ENCODE measurements at places on chromosomes 6 and 20.

DNA sequence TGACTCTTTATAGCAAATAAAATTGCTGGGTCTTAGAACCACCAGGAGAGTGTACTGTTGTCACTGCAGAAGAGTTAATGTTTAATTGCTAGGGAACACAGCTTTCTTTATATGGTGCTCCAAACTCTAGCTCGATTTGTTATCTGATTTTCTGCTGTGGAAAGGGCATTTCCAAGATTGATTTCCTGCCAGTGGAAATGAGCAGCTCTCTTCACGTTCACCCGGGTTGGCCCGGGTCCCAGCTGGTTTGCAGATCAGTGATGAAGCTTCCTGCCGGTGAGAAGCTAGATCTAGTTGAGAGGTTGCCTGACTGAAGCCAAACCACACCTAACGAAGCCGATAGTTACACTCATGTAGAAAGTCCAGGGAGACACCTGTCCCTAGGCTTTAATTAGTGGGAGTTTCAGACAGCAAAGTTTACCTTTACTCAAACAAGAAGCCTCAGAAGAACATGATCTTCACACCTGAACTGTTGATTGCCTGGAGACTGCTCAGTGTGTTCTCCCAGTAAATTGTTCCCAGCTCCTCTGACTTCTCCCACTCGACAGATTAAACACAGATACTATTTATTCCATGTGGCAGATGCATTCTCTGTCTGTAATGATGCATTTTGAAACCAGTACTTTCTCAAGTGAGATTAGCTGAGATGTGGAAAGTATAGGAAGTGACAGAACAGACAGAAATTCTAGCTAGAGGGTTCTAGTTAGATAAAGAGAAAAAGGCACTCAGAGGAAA is 27.8 kb downstream of the PAQR8 start:
- DNase-seq, result no peak

DNA sequence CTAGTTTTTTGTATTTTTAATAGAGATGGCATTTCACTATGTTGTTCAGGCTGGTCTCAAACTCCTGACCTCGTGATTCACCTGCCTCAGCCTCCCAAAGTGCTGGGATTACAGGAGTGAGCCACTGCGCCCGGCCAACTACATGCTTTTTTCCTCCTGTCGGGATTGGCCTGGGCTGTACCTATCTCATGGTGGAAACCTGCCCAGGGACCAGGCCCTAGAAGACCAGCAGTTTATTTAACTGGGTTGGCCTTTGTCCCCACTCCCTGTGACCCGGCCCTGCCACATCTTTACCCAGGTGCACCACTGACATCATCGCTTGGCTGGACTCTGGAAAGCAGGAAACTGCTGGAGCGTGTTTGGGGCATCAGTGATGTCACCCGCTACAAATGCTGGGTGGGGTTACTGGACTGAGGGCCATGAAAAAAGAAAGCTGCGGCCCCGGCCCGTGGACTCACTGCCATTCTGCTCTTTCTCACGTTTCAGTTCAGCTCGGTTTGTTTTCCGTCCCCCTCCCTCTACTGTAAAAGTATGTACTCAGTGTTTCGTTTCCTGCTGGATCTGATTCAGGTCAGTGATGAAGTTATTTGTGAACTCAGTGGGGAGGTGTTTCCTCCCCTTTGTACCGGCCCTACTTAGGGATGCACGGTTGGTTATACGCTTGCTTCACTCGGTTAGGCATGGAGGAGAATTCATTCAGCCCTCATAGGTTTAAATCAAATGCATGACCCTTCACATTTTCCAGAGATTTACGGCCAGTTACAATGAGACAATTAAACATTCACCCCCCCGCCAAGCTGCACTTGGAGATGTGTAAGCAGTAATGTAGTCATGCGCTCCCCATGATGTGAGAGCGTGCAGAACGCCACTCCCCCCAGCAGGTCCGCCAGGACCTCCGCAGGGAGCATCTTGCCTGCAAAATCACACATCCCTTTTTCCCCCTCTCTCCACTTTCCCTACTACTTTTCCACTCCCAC is 179.3 kb downstream of the MTHFD1L start:
- no peak for DNase-seq

DNA sequence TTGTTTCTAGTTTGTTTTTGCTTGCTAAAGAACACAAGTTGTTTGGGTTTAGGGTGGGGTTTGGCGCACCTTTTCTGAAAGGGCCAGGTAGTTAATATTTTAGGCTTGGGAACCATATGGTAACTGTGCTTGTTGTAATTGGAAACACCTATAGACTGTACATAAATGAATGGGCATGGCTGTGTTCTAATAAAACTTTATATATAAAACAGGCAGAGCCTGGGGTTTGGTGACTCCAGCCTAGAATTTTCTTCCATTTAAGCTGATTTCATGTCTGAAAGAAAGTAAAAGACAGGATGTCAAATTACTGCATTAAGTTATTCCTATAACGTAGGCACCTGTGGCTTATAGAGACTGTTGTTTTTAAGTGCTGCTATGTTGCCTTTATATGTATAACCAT is 36.1 kb upstream of the MAPK13 start:
- no peak for DNase-seq

GRCh38 chr6:78867020-78867369 is 356 bp upstream of the IRAK1BP1 start:
- DNase-seq, result no peak

DNA sequence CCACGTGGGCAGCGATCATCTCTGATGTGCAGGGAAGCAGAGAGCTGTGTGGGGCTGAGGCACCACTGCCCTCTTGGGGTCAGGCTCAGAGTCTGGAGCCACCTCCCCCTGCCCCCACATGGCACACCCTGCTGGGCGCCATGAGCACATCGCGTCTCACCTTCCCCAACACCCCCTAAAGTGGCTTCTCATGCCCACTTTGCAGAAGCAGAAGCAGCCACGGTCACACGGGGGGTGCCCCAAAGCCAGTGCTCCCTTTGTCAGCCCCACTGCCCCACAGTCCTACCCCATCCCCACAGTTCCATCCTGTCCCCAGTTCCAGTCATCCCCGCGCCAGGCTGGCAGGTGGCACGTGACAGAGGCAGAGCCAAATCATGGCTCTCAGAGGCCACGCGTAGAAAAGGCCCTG is 19.5 kb downstream of the SDCBP2 start:
- no peak for DNase-seq

- no peak for DNase-seq
These were observed 59.1 kb downstream of the DACT2 start for GRCh38 chr6:168260420-168260987.

DNA sequence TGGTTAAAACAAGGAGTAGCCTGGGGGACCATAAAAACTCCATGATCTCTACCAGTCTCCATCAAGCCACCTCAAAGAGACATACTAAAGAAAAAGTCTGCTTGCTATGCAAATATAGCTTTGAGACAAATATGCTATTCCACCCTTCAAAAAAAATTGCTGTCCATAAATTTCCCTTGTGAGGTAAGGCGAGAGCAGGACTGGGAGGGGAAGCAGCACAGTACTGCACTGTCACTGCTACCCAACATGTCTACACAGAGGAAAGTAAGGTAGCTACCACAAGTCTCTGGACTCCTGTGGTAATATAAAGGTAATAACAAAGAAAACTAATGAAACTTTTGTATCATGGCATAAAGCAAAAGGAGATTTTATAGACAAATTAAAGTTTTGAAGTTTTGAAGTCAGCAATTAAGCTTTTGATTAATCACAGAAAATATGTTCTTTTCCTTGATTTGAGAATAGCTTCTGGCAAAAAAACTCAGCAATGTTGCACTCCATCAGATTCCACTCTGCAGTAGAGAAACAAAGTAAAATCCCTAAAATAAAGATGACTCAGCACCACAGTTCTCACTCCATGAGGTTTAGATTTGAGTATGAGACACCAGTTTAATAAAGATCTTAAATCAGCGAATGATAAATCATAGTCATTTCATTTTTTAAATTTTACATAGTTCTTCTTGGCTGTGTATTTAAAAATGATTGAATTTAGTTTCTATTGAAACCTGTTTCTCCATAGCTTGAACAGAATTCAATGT is 602.4 kb downstream of the COL12A1 start:
- DNase-seq, result no peak

- no peak for DNase-seq
These were observed 1.6 kb upstream of the RPS12 start for GRCh38 chr6:132812756-132813172.

DNA sequence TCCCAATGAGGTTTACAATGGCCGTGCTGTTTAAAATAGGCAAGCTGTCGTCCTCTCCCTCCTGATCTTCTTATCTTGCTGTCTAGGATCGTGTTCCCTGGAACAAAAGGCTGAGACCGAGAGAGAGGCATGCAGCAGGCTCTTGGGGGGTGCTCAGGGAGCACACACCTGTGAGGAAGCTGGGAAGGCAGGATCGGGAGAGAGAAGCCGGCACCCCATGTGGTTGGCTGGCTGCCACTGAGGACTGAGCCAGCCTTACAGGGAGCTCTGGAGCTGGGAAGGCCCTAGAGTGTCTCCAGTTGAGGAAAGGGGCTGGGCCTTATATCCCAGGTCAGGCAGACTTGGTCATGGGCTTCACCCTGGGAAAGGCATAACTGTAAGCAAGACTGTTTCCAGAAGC is 184.2 kb downstream of the LY86 start:
- no peak for DNase-seq

- no peak for DNase-seq
These were observed 32.3 kb upstream of the LY86 start for GRCh38 chr6:6556161-6556737.

DNA sequence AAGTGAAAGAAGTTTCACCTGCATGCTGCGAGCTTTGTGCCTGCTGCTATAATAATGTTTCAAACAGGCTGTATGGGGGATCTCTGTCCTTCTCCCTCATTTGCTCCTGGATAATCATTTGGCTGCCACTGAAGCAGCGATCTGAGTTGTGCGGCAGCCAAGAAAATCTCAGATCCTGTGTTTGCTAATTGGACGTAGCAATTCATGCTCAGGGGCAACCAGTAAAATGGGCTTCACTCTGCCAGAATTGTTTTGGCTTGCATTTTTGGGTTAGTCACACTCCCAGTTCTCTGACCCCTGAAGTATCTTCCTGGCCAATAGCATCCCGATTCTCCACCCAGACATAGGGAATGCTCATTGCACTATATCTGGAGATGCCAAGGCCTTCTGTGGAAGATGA is 13.7 kb upstream of the STXBP5 start:
- no peak for DNase-seq

GRCh38 chr6:159729598-159730331 is 2.5 kb downstream of the WTAP start:
- DNase-seq, result no peak

DNA sequence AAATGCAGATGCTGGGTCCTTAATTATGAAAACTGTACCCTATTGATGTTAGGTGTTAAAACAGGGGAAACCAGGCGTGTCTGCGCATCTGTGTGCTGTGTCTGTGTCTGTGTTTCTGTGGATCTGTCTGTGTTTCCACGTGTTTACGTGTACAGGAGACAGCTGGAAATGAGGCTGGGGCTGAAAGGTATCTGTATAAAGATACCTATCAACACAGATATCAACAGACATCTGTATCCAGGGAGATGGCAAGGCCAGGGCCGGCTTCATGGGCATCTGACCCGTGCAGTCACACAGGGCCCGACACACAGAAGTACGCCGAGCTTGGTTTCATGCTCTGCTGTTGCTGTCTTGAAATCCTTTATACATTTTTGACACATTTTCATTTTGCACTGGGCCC is 48.6 kb downstream of the BMP7 start:
- DNase-seq, result no peak

DNA sequence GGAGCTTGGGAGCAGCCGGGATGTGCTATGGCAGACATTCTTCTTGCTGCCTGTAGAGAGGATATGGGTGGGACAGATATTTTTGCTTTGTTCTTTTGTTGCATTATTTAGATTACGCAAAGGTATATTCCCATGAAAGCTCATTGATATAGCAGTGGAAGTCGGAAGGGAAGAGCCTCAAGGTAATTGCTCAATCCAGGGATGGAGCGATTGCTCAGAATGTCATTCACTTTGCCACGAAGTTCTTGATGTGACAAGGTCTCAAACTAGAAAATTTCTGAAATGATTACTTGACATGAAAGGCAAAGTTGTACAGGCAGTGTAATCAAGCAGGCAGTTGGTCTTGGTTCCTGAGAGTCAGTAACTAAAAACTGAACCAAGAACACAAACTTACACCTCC is 615.6 kb upstream of the CDH4 start:
- DNase-seq, result no peak

DNA sequence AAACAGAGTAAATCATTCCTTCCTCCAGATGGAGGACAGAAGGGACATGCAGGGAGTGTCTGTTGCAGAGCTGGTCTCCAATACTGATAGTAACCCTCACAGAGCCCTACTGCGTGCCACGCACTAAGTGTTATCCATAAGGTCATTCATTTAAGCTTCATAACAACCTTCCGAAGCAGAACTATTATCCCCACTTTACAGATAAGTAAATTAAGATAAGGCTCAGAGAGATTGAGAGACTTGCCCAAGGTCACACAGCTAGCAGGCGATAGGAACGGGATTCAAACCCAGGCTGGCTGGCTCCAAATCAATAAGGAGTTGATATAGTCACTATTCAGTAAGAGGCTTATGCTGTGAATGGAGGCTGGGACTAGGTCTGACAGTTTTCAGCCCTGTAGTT is 30.6 kb downstream of the CPNE5 start:
- DNase-seq, result no peak

DNA sequence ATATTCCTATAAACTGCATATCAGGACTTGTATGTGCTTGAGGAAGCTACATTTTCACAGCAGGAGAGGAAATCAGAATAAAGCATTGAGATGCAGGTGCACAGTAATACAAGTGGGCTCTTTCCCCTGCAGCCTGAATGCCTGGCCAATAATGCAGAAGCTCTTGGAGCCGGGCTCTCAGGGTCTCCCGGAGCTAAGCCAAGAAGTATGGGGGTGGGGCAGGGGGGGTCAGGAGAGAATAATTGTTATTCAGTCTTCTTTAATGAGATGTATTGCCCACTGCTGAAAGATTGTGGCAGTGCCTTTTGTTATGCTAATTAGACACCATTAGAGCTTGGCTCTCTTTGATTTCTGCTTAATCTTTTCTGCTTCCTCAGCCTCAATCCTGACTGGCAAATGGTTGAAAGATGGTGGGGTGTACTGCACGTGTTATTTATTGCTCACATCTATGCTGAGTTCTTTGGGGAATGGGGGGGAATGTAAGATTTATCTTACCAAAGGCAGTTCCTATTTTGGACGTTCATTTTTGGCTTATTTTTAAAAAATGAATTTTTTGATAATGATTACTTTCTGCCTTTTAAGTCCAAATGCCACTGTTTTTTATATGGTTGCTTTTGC is 407.6 kb upstream of the SOX4 start:
- DNase-seq, result no peak

DNA sequence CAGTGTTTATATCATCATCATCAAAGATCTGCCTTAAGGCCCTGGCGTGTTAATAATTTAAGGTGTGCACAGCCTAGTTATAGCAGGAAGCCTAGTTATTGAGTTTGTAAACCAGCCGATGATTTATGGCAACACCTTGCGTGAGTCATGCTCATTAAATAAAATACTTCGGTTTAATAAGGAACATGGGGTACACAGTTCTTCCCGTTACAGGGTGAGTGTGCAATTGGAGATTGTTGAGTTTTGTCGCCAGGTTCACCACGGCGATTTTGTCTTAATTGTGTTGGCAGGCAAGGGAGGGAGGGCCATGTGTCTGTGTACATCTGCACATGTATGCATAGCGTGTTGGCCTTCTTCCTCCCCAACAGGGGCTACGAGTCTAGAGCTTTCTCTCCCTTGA is 104.0 kb downstream of the TFAP2A start:
- DNase-seq, result no peak

- no peak for DNase-seq
These were observed 12.3 kb downstream of the SMPDL3A start for GRCh38 chr6:122801397-122801796.

Data from stimulated activated CD4-positive, alpha-beta T cell treated with anti-CD3 and anti-CD28 coated beads, Interleukin-1b, Interleukin-23, amount 100 ng/mL, for 1 hour (primary cell).